ENCODE measurements at places on chromosomes 13 and 19.

DNA sequence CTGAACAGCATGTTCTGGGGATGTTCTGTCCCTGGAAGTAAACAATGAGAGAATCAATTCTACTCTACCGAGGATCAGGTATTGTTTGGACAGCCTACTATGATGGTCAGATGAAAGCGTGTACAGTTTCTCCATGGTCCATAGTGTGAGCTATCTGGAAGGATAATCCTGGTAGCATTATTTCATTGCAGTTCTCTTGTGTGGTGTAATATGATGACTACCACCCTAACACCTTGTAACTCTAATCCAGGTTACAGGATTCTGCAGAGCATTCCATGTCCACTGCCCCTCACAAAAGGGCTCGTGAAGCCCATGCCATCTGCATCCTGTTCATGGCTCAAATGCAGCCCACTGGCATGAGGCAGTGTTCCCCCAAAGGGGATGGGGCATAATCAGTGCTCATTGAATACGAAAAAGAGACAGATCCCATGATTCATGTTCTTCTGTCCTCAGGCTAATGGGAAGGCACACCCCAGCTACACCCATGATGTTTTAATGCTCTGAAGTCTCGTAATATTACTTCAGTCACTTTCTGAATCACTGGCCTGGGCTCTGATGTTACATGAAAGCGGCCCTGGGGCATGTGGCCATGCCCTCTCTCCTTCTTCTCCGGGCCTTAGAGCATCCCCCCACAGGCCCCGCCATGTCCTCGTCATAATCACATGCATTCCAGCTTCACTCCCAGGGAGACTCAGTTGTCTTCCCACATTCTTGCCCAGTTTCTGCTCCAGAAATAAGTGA, 68.4 kb downstream of the HSPH1 start:
- no peak for DNase-seq

GRCh38 chr19:46206176-46206575, 23.4 kb upstream of the IGFL1 start:
- DNase-seq, result no peak

GRCh38 chr13:112876305-112877000, 92.6 kb upstream of the MCF2L start:
- no peak for DNase-seq

GRCh38 chr13:108120302-108120701, 95.0 kb downstream of the LIG4 start:
- no peak for DNase-seq

DNA sequence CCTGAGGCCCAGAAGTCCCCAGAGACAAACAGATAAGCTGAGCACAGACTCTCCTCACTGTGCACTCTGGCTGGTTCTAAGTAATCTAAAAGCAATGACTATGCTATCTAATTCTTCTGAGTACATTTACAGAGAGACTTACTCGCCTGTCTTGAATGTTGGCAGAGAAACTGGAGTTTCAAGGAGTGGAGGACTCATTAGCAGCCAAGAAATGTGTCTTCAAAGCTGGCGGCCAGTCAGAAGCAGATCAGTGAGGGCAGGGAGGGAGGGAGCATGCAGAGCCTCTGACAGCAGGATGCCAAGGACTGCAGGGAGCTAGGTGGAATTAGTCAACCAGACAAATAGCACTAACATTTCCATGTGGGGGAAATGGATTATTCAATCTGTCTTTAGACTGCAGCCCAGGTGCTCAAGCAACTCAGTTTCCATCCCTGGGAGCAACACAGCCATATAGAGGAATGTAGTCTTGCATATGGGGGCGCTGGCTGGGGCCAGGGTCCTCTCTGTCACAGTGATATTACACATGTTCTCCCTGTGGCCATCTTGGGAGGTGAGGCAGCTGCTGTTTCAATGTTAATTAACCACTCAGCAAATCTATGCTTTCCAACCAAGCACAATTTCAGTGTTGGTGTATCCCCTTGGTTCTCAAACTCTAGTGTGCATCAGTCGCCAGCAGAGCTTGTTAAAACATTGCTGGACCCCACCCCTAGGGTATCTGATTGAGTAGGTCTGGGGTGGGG, 97.9 kb downstream of the CCNA1 start:
- DNase-seq, result no peak

DNA sequence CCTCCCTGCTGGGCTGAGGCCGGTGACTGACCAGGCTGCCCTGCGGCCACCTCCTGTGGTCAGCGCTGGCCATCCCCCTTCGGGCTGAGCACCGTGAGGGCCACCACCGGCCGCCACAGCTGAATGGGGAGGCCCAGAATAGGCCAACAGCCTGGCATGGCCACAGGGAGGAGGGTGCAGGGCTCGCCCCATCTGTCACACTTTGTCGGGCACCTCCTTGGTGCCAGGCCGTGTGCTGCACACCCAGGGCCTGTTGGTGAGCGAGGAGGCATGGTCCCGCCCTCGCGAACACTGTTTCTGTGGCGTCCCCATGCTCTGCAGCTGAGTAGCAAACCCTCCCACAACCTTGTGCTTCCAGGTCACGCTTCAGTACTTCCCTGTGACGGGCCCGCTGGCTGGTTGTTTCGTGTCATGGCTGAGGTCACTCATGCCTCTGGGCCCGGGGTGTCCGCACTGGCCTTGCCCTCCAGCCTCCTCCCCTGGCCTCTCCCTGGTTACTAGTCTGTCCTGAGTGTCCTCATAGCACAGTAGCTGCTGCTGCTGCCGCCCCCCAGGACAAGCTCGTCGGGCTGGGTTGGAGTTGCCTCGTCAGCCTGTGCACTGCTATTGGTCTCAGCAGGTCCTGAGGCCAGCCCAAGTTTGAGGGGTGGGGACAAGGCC, 15.2 kb downstream of the EPN1 start:
- DNase-seq, result no peak

- peak; percentile 14 for DNase-seq
Observed at GRCh38 chr13:33787051-33787591, 30.8 kb upstream of the RFC3 start.

DNA sequence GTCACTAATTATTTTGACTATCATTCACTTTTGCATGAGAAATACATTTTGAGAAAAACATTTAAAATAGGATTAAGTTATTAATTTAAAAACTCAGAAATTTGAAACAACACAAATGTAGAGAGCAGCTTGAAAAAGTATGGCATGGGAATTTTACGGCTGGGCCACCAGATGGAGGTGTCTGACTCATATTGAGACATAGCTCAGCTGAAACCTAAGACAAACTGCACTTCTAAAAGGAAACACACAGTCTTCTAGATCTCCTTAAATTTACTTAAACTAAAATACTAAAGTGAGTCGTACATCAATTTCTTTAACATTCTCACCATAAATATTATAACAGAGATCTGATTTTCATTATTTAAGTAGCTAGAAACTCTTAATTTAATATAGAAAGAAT, 41.9 kb upstream of the POSTN start:
- no peak for DNase-seq

- DNase-seq, result no peak
Observed at GRCh38 chr13:104944176-104944575, 1591.3 kb downstream of the EFNB2 start.

DNA sequence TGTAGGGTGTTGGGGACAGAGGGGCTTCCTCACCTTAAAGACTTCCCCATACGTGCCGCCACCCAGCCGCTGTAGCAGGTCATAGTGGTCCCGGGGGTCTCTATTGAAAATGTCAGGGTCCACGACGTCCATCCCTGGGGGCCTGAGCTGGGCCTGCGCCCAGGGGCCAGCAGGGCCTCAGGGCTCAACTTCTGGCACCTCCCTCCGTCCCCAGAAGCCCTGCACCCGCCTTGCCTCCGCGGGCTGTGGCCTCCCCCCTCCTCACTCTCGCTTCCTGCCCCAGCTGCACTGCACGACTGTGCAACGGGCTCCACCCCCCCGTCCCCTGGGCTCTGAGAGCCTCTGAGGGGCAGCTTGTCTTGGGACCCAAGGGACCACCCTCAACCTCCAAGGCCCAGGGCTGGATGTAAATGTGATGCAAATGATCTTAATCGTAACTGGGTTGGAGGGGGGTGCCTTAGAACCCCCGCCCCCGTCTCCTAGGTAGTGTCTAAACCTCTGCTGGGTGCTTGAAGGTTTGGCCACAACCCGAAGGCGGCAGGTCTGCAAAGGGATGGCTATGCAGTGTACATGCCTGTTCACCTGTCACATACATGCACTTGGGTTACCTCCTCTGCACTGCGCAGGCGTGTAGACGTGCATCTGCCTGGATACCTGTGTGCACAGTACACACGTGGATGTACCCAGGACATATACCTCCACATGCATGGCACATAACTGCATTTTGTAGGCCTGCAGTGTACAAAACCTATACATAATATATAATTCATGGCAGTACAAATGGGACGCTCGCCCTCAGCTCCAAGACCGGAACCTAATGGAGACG, at the start of gene MAP4K1:
Gene MAP4K1 (minus strand): TSS at position 190 of the 826 bp plus-strand sequence. CDS start 58 bp downstream, at position 132.
- peak; percentile 90 for DNase-seq

- DNase-seq, result no peak
Observed at GRCh38 chr19:8259922-8260247, 48.3 kb downstream of the CD320 start.

- DNase-seq, result no peak
Observed at GRCh38 chr19:29962793-29963192, 20.8 kb downstream of the URI1 start.

DNA sequence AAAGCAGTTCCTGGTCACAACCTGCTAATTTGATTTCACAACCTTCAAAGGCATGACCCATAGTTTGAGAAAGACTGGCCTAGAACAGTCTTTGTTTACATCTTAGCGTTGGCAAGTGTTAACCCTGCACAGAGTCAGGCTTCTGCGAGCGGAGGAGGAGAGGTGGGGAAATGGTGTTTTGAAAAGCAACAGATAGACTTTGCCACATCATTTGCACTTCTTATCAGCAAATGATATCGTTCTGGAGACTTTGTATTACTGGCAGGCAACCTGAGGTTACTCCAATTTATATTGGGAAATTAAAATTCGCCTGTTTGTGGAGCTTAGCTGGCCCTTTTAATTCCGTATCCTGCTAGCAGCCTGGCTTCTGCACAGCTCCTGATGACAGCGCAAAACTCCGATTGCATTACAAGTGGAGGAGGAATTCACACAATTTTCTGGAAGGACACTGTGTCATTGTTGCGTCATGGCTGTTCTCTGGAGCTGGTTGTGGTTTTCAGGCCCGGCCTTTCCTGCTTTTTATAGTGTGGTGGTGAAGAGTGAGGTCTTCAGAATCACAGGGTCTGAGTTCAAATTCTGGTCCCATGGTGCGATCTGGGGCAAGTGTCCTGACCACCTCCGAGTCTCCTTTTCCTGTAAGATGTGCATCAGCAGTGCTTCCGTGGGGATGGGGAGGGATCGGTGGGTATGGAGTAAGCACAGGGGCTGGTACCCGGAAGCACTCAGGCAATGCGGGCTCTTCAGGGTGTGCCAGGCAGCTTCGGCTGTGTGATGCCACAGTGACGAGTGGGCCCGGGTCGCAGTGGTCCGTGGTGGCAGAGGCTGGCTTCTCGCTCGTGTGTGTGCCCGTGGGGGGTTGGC, 49.1 kb upstream of the EHD2 start:
- DNase-seq, result no peak

DNA sequence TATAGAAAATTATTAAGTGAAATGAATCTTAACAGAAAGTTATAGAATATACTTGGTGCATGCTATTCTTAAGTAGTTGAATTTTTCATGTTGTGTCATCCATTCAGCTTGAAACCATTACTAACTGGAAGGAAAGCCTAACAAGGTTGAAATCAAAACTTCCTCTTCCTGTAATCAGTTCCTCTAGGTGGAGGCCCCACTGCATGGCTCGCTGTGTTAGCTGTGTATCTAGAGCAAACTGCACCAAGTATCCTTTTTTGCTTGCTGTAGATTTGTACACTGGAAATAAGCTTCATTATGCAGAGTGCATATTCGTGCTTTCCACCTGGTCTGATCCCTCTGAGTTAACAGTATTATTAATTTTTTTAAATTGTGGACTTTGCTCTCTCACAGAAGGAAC, 1146.1 kb downstream of the EFNB2 start:
- no peak for DNase-seq

DNA sequence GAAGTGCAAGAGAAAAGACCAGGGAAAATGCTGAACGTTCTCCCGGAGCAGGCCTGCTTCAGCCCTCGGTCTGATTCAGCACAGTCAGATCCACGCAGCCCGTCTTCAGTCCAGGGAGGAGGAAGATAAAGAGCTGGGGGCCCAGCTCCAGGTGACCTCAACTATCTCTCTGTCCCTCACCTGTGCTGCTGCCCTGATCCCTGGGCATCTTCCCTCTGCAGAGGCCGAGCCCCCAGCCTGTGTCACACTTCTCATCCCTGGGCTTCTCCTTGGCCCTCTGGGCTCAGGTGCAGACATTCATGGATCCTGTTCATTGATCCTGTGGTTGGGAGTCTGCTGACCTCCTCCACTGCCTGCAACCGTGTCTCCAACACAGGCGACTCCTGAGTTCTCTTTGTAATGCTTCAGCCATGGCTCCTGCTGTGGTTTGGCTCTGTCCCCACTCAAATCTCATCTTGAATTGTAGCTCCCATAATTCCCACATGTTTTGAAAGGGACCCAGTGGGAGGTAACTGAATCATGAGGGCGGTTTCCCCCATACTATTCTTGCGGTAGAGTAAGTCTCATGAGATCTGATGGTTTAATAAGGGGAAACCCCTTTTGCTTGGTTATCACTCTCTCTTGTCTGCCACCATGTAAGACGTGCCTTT, 27.9 kb downstream of the COL4A2 start:
- no peak for DNase-seq

DNA sequence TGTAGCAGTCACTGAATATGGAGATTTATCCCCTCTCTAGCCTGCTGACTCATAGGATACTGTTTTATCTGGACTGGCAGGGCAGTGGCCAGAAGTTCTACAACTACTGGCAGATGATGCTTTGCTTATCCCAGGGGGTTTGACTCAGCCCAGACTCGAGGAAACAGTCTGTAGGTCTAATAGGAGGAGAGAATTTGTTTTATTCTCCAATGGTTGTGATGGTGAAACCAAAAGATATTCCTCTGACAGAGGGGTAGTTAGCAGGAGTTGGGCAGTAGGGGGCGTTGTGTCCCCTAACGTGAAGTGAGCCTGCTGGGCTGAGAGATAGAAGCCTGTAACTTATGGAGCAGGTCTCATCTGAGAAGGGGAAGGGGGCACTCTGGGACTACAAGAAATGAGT, 74.9 kb downstream of the WTIP start:
- DNase-seq, result no peak

- no peak for DNase-seq
Observed at GRCh38 chr19:27684293-27684692, 1528.7 kb downstream of the UQCRFS1 start.

- DNase-seq, result no peak
Observed at GRCh38 chr19:6364353-6364752, 3.0 kb downstream of the CLPP start.

- no peak for DNase-seq
Observed at GRCh38 chr13:77034881-77035280, 7.9 kb upstream of the FBXL3 start.

DNA sequence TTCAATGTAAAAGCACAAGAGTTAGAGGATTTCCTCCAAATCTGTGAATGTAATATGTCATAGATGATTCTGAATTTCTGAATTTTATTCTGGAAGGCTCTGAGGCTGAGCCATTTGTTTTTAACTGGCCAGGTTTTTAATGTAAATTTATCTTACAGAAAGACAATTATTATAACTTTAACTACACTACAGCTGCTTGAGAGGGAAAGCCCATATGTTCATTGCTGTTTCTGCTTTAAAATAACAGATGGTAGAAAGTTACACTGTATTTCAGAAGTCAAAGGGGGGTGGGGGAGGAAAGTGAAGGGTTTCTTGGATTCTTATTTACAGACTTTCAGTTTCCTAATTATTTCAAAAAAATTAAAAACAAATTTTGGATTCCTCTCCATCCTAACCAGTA, 62.8 kb downstream of the DNAJC15 start:
- no peak for DNase-seq

GRCh38 chr19:49801401-49801888, 11.6 kb downstream of the FUZ start:
- DNase-seq, result no peak
